Activated B cell treated with CpG ODN at 0.5 μM for 24 hours (primary cell): ENCODE measurements at places on chromosomes 12 and 14.
A peak's percentile ranks its signal among the peaks of the same experiment; 100 is the strongest.

DNA sequence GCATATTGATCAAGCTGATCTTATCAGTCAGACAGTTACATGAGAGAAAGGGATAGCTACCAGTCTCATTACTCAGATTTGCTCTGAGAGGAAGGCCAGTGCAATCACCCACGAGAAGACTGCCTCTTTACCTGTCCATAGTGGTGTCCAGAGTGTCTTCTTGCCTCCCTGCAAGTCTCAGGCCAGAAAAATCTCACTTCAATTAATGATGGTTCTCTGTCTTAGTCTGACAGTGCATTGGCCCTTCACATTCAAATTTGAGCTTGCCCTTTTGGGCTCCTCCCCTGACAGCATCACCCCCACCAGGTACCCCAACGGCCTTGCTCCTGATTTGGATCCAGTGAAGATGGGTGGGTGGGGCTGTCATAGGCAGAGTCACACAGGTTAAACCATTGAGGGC, at the start of gene AICDA:
Gene AICDA, minus strand, starts transcription at position 231 of the 400 bp plus-strand sequence. Its CDS starts 92 bp downstream, at position 139.
- no peak for DNase-seq

GRCh38 chr12:58860788-58861240, 59.5 kb downstream of the LRIG3 start:
- DNase-seq: no peak

DNA sequence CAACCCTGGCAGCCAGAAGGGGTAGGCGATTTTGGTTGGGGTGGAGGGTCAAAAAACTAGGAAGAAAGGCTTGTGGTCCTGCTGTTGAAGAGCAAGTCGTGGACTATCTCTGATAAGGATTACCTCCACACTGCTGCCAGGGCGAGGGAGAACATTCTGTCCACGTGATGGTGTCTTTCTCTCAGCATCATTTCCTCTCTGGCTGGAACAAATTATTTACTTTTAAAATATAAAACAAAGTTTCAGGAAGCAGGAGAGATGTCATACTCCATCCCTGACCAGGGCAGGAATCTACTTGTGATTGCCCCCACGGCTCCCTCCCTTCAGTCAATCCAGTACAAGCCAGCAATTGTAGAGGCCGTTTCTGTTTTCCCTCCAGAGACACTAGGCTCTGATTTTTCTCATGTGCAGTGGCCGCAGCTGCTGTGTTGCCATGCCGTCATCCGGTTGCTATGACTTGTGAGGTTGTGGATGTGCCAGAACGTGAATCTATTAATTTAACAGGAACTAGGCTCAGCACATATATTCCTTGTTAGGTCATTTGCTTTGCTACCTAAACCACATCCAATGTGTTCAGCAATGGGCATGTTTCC, 61.5 kb upstream of the PTGR2 start:
- DNase-seq: no peak

- DNase-seq: no peak
Observed at GRCh38 chr12:96057986-96058553, 22.7 kb upstream of the LTA4H start.

GRCh38 chr12:105033851-105034250, 47.7 kb downstream of the NOPCHAP1 start:
- no peak for DNase-seq

DNA sequence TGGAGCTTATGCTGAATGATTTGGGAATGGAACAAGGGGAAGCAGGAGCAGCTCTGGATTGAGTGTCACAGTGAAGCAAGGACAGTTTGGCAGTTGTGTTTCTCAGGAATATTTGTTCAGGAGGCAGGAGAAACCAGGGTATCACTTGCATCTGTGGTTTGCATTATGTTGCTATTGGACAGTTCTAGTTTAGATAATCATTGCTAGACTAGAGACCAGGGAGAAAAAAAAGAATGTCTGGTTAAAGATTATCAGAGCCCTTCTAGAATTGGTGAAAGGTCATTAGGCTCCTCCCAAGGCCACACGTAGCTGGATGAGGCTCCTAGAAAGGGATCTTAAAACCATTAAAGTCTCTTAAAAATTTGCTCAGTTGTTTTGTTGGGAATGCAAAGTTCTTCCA, 17.0 kb upstream of the SRSF5 start:
- DNase-seq: no peak

GRCh38 chr12:115223991-115224390, 540.0 kb upstream of the TBX3 start:
- no peak for DNase-seq

- DNase-seq: no peak
Observed at GRCh38 chr12:10372559-10372958, 17.3 kb downstream of the KLRK1 start.

DNA sequence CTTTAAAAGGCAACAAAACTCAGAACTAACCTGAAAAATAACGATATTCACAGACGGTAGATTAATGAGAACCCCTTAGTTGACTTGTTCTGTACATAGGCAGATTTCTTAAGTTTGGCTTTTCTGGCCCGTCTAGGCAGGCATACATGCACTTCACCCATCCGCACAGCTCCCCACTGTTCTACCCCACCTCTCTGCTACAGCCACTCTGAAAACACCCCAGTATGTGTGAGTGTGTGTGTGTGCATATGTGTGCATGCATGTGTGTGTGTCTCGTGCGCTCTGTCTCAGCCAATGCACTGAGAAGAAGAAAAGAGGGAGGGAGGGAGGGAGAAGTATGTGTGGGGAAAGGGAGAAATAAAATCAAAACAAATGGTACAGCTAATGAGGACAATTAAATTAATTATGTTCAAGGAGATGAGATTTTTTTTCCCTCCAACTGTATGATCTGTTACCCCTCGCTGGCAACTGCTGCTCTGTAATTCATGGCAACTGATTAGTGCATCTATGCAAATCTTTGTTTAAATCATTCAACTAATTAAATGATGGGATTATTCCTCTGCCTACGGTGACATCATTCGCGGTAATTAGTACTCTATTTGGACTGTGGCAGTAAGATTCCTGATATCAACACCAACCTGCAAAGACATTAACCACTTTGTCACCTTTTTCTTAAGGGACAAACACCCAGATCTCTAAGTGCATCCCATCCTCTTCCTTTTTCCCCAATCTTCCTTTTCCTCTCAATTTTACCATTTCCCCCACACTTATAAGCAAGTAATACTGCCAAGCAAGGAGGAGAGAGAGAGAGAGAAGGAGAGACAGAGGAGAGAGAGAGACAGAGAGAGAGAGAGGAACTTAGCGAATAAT, 2.2 kb upstream of the LMO3 start:
- no peak for DNase-seq

GRCh38 chr12:76441016-76441415, 92.8 kb upstream of the BBS10 start:
- DNase-seq: no peak

DNA sequence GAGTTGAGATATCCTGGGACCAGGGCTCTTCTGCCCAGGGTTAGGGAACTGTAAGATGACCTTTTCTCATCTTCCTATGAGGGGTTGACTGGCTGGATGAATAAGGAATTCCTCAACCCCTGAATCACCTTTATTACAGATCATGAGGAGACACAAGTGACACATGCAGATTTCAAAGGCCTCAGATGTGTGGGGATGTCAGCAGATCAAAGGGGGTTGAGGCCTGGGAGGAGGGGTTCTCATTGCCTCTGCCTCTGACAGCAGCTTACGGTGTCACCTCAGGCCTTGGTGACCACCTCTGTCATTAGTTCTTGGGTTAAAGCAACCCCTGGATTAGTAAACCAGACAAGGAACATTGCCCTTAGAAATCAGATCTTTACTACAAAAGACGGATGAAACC, 2.1 kb upstream of the KRT72 start:
- DNase-seq: no peak

- no peak for DNase-seq
Observed at GRCh38 chr14:75577090-75577489, 1.3 kb upstream of the FLVCR2 start.

DNA sequence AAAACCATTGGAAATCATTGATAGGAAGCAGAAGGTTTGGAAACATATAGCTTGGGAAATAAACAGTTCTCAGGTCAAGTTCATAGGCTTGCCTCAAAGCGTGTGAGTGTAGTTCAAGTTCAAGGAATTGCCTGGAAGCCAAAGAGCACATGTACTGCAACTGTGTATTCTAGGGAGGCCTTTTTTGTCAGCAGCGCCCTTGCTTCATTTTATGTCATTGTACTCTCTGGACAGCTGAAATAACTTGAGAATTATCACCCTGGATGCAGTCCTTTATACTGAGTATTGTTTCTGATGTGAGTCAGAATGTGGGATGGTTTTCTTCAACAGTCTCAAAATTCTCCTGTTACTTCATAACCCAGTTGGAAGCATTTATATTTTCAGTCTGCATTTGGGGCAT, 16.0 kb upstream of the EVL start:
- no peak for DNase-seq

- DNase-seq: no peak
Observed at GRCh38 chr12:108091679-108092051, 37.4 kb upstream of the WSCD2 start.

DNA sequence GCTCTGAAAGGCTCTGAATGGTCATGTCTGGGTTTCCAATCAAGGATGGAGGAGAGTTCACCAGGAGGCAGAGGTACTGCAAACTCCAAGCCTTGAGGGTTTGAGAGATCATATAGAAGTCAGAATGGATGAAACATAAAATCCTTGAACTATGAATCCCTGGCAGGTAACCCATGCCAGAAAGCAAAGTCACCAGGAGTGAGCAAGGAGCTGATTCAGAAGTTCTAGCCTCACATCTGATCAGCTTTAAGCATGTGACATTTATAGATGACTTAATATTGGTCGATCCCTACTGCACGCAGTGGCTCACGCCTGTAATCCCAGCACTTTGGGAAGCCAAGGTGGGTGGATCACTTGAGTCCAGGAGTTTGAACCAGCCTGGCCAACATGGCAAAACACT, 126.1 kb upstream of the MED13L start:
- no peak for DNase-seq

GRCh38 chr12:126400831-126401230, 1335.6 kb downstream of the AACS start:
- DNase-seq: no peak

- no peak for DNase-seq
Observed at GRCh38 chr14:52875707-52876106, 75.1 kb downstream of the FERMT2 start.

- DNase-seq: no peak
Observed at GRCh38 chr14:89110110-89110509, 285.7 kb downstream of the TTC8 start.

DNA sequence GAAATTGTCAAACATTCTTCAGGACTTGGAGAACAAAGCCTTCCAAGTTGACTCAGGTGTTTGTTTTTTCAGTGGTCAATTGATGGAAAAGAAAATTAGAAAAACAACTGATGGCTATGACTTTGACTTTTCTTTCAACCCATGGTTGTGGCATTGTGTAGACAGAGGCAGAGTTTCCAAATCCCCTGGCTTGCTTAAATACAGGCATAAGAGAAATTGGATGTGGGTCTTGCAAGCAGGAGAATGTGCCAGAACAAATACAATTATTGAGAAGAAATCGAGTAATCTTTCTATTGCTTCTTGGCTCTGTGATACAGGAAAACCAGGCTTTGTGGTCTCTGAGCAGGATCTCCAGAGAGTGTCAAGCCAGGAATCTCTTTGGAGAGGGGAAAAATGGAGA, 40.9 kb upstream of the FRMD6 start:
- no peak for DNase-seq

DNA sequence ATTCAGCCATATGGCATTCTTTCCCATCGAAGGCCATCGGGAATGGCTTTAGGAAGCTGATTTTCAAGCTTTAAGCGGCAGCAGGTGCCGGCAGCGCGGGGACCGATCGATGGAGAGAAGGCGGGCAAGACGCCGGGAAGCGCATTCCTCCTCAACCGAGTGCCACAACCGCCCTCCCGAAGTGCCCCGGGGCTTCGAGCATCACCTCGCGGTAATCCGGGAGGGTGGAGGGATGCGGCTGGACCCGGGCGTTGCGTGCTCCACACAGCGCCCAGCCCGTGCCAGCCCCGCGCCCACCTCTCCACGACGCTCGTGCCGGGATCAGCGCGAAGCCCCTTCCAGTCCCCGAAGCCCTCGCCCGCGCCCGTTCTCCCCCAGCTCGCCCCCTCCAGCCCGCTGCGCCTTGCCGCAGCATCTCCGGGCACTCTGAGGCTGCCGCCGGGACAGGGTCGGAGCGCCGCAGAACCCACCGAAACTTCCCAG, 3.2 kb downstream of the USP44 start:
- DNase-seq: peak; percentile 46

- no peak for DNase-seq
Observed at GRCh38 chr14:101849125-101849524, 87.6 kb downstream of the PPP2R5C start.

DNA sequence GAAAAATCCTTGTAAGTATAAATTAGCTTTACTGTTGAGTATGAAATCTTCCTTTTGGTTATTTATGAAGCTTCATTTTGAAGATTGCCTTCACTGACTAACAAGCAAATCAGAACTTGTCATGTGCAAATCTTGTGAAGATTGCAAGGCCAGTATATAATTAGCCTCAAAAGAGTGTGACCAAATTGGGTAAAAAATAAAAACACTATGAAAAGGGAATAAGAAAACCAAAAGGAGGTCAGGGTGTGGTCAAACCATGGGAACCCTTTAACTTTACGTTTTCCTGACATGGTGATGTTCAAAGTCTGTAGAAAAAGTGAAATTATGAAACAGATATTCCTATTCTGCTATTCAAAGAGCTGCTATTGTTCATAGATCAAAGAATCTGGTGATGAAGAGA, 230.3 kb downstream of the BCAT1 start:
- DNase-seq: no peak

- no peak for DNase-seq
Observed at GRCh38 chr14:91402348-91402747, 15.3 kb downstream of the CCDC88C start.

GRCh38 chr12:82803201-82803600, 116.5 kb downstream of the TMTC2 start:
- DNase-seq: no peak

- no peak for DNase-seq
Observed at GRCh38 chr14:76971549-76971948, 57.0 kb downstream of the IRF2BPL start.

GRCh38 chr12:54692353-54692752, 44.2 kb upstream of the DCD start:
- DNase-seq: no peak

- DNase-seq: no peak
Observed at GRCh38 chr12:116881325-116881876, at the start of gene HRK. TSS of gene HRK (minus strand) at chr12:116881441. CDS start at chr12:116881307, 134 bp downstream.

- DNase-seq: no peak
Observed at GRCh38 chr14:44297437-44297836, 209.6 kb downstream of the FSCB start.

DNA sequence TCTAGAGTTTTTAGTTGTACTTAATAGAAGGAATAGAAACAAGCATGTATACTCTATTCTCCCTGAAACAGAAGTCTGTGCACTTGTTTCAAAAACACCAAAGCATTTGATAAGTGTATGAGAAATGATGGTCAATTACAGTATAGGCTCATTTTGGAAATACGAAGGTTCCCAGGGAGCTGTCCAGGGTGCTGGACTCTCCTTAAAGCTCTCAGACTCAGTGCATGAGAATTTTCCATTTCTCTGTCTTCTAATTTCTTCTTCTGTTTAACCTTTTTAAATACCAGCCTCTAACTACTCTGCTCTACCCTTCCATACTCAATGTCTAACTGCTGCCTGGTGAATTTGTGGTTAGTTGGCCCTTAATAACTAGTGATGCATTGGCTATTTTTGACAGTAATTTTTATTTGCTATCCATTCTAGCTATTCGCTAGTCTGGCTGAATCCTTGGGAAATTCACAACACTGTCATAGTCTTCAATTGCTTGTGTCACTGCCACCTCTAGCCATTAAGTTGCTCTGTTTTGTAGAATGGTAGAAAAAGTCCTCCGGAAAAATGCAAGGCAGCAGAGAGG, 229.2 kb downstream of the NRXN3 start:
- DNase-seq: no peak

GRCh38 chr12:132300789-132301722, 28.3 kb downstream of the GALNT9 start:
- DNase-seq: no peak
